ENCODE measurements at places on chromosomes 3 and 15. TPM values are rescaled to one million over a fixed set of nuclear protein-coding genes. Genes with fewer than 3 reads are reported as not detected.

DNA sequence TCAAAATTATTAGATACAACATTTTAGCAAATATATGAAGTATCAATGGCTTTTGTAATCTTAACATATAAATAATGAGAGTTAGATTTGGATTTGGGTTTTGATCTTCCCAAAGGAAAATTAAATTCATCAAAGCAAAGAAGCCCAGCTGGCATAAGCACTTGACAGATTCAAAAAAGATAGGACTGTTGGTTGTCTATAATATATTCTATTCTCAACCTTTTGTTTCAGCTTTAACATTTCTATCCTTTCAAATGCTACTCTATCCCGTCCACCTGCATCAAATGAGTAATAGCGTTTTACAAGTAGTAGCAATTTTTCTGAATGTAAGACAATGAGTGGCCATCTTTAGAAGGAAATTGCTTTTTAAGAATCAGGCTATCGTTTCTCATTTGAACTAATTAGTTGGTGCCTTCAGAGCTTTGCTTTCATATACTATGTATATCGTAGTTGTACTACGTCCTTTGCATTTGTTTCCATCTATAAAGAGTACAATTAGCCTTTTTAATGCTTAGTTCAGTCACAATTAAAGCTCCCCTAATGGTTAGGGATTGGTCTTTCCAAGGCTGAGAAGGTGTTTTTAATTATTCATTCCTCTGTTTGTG lies 278.0 kb downstream of the UBE2E2 start:
- peaks cover 3% of the 10 kb centered on the region for H3K4me1 ChIP-seq
- H3K27me3 ChIP-seq, result no peaks in the 10 kb centered on the region
- H3K36me3 ChIP-seq, result no peaks in the 10 kb centered on the region
- no peak overlapping the region for H3K4me3 ChIP-seq

DNA sequence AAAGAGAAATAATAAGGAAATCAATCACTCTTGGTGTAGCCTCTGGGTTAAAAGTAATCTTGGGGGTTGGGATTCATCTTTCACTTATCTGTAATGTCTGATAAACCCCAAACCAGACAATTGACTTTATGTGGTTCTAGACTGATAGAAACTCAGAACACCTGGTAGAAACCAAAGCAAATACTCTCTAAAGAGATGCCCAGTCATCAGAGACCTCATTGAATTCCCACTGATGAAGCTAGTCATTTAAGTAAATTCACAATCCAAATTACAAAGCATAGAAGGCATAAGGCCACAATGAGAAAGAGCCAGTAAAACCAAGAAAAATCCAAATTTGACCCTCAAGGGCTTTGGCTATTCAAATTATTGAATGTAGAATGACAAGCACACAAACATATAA lies 250.6 kb downstream of the MBNL1 start:
- no peak overlapping the region for H3K27ac ChIP-seq
- H3K27me3 ChIP-seq, result no peaks in the 10 kb centered on the region
- H3K4me3 ChIP-seq, result no peak overlapping the region
- no peaks in the 10 kb centered on the region for H3K4me1 ChIP-seq

DNA sequence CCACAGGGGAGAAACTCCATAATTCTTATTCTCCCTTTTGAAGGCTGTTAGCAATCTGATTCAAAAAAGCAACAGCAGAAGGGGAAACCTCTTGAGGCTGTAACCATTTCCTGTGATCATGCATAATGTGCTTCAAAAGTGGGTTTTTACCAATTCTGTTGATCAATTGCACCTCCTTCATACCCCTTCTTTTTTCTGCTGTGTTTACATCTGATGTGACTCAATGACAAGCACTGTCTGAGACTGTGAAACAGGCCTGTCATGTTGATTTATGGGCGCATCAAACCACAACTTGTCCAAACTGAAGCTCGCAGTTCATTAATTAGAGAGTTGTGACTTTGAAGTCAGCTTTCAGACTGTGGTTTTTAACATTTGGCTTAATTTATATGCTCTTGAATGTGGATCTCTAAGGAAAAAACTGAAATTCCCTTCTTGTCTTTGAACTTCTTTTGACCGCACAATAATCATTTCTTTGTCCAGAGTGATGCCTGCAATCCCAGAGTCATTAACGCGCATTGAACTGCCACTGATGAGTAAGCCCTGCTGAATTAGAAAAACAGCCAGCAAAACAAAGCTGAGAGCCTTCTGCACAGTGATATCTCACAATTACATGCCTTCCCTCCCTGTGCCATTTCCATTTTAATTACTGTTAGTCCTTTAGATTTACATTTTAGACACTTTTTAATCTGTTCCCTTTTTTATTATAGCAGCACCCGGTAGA lies 532.8 kb downstream of the FOXP1 start:
- no peak overlapping the region for H3K4me3 ChIP-seq
- peak; percentile 75 for DNase-seq
- H3K36me3 ChIP-seq, result peaks cover 26% of the 10 kb centered on the region
- H3K27me3 ChIP-seq, result no peaks in the 10 kb centered on the region
- peaks cover 29% of the 10 kb centered on the region for H3K4me1 ChIP-seq
- H3K27ac ChIP-seq, result peak overlapping the region; percentile 51

- H3K36me3 ChIP-seq, result no peaks in the 10 kb centered on the region
- no peak overlapping the region for H3K4me3 ChIP-seq
- peak; percentile 62 for DNase-seq
- H3K27me3 ChIP-seq, result peaks cover 14% of the 10 kb centered on the region
Observed at GRCh38 chr15:70466895-70467529, 296.3 kb downstream of the UACA start.

DNA sequence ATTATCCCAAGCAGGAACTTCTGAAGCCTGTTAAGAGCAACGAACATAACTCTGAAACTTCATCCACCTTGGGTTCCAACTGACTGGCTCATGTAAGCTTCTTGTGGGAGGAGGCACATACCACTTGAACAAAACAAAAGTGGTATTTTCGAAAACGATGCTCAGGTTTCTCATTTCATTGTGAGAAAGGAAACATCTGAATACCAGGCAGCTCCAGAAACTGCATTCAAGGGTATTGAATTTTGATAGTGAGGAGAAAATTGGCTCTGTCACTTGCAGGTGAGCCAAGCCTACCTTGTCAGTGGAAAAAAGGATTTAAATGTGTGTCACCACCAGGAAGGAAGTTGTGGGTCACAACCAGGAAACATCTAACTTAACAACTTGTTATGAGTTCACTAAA lies 218.1 kb upstream of the SATB1 start:
- H3K4me3 ChIP-seq, result no peak overlapping the region
- no peak overlapping the region for H3K27ac ChIP-seq
- H3K4me1 ChIP-seq, result no peaks in the 10 kb centered on the region
- H3K36me3 ChIP-seq, result no peaks in the 10 kb centered on the region

DNA sequence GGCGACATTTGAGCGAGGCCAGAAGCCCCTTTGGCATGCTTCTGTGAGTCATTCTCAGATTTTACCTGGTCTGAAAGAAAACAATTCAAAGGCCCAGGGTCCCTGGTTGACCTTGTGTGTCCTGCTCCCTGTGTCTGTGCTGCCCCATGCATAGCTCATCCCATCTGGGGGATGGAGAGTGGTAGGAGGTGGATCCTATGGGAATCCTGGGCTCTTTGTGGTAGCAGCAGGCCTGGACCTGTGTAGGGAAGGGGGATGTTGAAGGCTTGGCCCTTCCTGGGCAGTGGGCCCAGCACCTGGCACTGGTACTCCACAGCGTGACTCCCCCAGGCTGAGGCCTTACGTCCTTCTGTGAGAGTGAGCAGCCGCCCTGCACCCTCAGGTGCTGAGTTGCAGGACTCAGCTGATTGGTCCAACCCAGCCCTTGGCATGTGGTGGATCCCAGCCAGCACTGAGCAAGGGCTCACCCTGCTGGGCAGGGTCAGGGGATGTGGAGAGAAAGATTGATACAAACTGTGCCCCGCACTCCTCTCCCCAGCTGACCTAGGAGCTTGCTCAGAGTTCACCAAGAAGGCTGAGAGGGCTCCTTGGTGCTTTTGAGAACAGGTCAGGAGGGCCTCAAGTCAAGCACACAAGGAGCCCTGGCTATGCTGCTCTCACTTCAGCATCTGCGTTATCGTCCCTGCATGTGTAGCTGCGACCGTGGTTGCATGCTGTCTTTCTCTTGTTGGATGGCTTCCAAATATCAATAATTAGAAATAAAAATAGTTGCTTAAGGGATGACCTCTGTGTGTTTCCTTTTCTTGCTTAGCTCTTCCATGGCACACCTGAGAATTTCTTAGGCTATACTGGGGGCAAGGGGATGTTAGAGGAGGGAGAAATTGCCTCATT lies 21.4 kb upstream of the JMJD7 start:
- no peak overlapping the region for H3K4me3 ChIP-seq
- peak overlapping the region; percentile 57 for H3K27ac ChIP-seq
- peaks cover 27% of the 10 kb centered on the region for H3K4me1 ChIP-seq
- DNase-seq, result peak; percentile 78

- H3K27ac ChIP-seq, result peak overlapping the region; percentile 86
- peaks cover 14% of the 10 kb centered on the region for H3K4me1 ChIP-seq
- no peaks in the 10 kb centered on the region for H3K27me3 ChIP-seq
Observed at GRCh38 chr15:64180235-64180824, 17.5 kb upstream of the PPIB start.

- no peak overlapping the region for H3K27ac ChIP-seq
- no peaks in the 10 kb centered on the region for H3K27me3 ChIP-seq
- no peaks in the 10 kb centered on the region for H3K4me1 ChIP-seq
- no peak for DNase-seq
- no peak overlapping the region for H3K4me3 ChIP-seq
Observed at GRCh38 chr15:60340207-60340921, 57.4 kb downstream of the ANXA2 start.

DNA sequence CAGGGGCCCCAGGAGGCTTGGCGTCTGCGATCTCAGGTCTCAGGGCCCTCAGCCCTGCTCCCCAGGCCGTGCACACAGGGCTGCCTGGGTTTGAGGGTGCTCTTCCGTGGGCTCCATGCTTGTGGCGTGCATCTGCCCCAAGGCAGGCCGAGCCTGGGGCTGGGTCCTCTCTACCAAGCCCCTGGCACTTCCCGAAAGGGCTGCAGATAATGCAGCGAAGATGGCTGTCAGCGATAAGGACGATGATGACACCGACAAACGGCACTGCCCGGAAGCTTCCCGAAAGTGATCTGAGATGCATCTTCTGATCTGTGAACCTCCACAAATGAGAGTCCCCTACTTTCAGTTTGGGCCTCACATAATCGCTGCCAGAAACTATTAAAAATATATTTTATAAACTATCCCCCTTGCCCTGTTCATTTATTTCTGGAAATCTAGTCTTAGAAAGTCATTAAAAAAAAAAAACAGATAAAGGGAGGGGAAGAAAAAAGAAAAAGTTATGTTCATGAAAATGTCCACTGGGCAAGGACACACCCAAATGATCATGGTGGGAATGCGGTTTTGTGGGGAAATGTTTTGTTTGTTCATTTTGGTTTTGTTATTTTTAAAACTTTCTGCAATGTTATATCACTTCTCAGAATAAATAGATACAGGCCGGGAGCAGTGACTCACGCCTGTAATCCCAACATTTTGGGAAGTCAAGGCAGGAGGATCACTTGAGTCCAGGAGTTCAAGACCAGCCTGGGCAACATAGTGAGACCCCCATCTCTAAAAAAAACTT lies 51.5 kb downstream of the RPN1 start:
- H3K4me3 ChIP-seq, result no peak overlapping the region
- no peaks in the 10 kb centered on the region for H3K4me1 ChIP-seq
- H3K27ac ChIP-seq, result no peak overlapping the region
- DNase-seq, result no peak
- no peaks in the 10 kb centered on the region for H3K27me3 ChIP-seq
- no peaks in the 10 kb centered on the region for H3K36me3 ChIP-seq

GOLGA8R gene
- total RNA-seq, result 5.9 TPM

PYGO1 gene
- total RNA-seq, result 7.3 TPM

SEMA7A gene
- 8.7 TPM for total RNA-seq

GPR62 gene
- total RNA-seq, result 0.42 TPM

IQCF5 gene
- not detected for total RNA-seq

CPN2 gene
- 0.36 TPM for total RNA-seq
